ENCODE measurements at places on chromosomes 5 and 9.

- DNase-seq, result no peak
Observed at GRCh38 chr5:80763211-80763610, 108.4 kb upstream of the DHFR start.

DNA sequence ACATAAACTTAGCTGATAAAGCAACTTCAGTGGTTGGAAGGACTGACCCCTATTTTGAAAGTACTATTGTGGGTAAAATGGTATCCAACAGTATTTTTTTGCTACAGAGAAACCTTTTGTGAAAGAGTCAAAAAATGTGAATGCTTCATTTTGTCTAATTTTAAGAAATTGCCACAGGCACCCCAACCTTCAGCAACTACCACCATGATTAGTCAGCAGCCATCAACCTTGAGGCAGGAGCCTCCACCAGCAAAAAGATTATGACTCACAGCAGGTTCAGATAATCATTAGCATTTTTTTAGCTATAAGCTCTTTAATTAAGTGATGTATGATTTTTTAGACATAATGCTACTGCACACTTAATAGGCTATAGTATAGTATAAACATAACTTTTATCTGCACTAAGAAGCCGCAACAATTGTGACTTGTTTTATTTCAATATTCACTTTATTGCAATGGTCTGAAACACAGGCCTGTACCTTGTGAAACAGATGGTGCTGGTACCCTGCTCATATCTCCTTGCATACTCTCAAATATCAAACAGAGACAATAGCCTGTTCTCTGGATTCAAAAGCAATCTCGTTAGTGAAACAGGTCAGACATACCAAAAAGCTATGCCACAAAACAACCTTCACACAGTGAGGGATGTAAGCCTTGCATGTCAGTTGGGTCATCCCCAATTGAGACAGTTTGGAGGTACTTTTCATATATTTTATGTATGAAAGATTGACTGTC lies 261.2 kb upstream of the FAM174A start:
- DNase-seq, result no peak

DNA sequence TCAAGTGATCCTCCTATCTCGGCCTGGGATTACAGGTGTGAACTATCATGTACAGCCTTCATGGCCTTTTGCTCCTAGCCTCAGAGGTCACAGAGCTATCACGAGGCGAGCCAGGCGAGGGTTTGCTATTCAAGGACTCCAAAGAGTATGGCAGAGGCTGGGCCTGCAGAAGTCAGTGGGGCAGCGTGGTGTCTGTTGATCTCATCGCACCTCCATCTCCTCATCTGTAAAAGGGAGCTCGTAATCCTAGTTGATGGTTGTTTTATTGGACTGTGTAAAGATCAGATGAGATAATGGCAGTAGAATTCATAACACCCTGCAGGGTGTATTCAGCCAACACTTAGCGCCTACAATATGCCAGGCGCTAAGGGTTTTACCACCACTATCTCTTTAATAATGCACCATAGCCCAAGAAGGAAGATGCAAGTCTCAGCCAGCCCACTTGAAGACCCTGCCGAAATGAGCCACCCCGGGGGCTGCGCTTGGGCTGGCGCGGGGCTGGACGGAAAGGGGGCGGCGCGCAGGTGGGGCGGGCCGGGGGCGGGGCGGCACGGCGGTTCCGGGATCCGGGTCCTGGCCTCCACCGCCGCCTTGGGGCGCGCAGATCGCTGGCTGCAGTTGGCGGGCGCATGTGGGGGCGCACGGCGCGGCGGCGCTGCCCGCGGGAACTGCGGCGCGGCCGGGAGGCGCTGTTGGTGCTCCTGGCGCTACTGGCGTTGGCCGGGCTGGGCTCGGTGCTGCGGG lies at the start of gene GALNT12:
Gene GALNT12, plus strand, starts transcription at position 601 of the 744 bp plus-strand sequence. Its CDS starts 29 bp downstream, at position 630.
- no peak for DNase-seq

GRCh38 chr5:1161833-1162229 lies 39.6 kb upstream of the SLC6A19 start:
- no peak for DNase-seq

DNA sequence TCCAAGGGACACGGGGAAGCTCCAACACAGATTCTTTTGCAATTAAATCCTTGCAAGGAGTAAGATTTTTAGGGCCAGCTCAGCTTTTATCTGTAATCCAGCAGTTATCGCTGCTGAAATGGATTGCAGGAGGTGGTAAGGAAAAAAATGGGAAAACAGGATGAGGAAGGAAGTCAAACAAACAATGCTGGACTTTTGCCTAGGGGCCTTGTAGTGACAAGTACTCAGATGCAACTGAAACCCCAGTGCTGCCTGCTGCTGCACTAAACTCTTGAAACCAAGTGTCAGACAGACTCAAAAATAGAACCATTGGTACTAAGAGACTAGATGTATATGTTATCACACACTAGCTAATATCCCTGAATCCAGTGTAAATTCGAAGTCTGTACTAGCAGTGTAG lies 309.2 kb downstream of the CTNND2 start:
- DNase-seq, result no peak

DNA sequence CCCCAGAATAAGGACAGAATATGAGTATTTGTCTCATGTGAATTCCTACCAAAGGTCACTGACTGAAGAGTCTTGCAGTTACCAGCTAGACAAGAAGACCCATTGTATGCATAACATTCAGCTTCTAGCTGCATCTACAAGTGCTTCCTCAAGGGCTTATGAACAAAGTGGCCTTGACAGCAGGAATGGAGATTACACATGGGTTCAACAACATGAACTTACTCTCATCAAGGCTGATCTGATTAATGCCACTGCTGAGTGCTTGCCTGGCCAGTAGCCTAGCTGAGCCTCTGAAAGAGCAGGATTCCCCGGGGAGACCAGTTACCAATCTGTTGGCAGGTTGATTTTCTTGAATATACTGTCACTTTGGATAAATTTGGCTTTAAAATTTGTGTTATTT lies 76.7 kb upstream of the CHD1 start:
- DNase-seq, result no peak

DNA sequence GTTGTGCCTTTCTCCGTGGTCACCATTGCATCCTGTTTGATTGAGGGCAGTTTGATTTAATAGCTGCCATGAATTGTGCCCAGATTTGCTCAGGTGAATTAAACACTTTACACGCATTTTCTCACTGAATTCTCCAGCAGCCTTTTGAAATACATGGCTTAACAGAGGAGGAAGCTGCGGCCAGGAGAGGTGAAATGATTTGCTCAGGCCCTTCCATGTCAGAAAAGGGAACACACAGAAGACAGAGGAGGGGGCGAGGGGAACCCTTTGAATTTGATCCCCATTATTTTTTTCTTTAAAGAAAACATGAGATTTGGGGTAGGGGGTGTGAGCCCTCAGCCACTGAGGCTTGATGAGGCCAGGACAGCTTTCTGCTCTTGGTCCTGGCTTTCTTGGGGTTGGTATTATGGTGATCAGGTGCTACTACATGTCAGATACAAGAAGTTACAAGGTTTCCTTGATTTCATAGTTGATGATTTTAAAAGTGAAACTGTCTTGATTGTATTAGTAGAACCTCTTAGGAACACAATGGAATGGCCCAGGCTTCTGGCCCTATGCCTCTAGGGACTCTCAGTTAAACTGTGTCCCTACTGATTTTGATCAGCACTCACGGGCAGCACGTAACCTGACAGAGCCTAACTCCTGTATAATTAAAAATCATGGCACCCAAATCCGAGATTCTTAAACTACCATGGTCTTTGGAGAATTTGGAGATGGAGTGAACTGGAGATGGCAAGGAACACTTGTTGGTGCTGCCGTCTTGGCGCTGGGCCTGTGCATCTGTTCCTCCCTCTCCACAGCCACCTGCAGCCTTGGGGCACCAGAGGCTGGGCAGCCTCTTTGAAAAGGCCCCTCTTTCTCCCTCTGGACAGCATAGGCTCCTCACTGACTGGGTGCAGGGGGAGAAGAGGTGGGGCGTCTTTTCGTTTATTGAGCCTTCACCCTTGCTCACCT lies 107.9 kb downstream of the TRIO start:
- no peak for DNase-seq

- no peak for DNase-seq
Observed at GRCh38 chr5:23639326-23639725, 131.9 kb downstream of the PRDM9 start.
